T-helper 17 cell (primary cell): ENCODE measurements at places on chromosomes 12 and 14.

GRCh38 chr14:67759916-67760315 is 56.5 kb downstream of the ZFYVE26 start:
- DNase-seq: no peak

GRCh38 chr12:72676556-72676955 is 404.4 kb downstream of the TRHDE start:
- DNase-seq: no peak

DNA sequence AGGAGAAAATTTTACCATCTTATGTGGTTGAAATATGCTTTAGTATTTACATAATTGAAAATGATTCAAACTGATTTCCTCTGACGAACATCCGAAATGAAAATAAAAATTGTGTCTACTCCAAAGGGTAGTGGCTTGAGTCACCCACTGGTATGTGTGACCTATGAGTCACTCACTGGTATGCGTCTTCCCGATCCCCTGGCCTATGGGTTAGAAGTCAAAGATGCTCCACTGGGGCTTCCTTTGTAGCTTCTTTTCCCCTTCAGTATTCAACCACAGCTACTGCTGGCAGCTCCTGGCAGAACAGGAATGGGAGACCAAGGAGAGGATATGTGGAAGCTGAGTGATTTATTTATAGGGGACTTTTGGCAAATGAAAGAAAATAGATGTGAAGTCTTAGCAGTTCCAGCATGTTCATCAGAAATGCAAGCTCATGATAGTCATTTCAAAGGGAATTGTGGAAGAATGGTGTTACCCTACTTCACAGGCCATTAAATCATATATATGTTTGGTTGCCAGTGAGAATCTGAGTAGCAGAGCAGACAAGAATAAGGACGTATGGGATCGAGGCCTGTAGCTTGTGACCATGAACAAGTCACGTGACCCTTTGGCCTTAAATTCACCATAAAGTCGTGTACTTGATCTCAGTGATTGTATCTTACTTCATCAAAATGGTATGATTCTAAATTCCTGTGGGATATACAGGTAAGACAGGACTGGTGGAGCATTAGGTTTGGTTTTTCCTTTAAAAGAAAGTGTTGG is 108.3 kb downstream of the CRADD start:
- DNase-seq: no peak

DNA sequence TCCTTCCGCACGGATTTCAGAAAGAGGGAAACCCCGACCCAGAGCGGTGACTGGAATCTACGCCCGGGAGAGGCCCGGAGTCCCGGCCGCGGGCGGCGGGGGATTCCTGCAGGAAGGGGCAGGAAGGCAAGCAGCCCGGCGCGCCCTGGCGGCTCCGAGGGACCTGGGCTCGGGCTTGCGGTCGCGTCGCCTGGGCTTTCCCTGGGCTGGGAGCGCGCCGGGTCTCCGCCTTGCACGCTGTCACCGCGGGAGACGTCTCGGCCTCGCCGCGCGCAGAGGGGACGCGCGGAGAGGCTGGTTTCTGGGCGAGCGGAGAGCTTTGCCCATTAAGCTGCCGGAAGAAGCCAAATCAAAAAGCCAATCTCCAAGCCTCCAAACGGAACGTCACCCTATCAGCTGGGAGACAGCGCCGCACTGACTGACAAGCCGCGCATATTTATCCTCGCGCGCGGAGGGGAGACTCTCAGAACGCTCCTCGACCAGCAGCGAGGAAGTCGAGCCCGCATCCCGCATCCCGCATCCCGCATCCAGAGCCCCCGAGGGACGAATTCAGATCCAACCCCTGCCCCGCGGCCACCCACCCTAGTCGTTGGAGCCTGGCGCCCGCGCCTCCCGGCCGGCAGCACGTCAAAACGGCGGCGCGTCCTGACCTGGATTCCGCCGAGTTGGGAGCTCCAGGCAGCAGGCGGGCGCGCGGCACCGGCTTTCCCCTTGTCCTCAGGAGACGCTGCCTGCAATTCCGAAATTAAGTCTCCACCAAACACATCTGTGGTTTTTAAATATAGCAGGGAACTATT is at the start of gene SLC8A3:
TSS of gene SLC8A3 (minus strand) at position 293 of the 797 bp plus-strand sequence. CDS start 20,529 bp downstream, outside the sequence.
- DNase-seq: no peak

DNA sequence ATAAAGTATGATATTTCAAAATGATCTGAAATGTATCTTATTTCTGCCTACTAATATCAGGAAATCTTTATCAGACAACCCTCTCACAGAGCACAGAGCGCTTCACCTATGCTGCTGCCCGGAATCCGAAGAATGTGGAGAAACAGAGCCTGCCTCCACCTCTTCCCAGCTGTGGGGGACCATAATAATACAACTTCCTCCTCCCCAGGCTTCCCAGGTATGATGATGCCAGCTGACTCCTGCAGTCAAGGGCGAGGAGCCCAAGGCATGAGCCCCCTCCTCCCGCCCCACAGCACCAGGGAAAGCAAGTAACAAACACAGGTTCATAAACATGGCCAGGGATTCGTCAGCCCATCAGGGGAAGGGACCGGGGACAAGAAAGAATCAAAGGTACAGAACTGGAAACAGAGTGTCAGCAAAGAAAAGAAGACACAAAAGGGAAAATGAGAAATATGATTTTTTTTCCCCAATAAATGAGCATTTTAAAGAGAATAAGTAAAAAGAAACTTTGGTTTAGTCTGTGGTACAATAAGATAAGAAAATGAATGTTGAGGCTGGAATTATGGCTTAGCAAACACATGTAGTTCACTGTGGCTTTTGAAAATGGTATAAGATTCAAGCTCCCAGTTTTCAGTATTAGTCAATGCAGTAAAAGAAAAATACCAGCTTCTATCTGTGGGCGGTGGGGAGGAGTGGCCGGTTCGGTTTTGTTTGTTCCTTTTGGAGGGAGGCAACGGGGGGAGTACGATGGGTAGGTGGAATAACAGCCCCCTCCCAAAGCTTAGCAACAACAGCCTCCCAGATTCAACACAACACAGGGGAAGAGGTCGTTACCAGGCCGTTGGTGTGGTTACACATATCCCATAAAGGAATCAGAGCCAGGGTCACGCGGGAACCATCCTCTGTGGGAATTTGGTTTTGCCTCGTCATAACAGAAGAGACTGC is 68.3 kb downstream of the SETD3 start:
- no peak for DNase-seq

- DNase-seq: no peak
Measured at GRCh38 chr12:67427336-67427735, 158.2 kb downstream of the CAND1 start.

DNA sequence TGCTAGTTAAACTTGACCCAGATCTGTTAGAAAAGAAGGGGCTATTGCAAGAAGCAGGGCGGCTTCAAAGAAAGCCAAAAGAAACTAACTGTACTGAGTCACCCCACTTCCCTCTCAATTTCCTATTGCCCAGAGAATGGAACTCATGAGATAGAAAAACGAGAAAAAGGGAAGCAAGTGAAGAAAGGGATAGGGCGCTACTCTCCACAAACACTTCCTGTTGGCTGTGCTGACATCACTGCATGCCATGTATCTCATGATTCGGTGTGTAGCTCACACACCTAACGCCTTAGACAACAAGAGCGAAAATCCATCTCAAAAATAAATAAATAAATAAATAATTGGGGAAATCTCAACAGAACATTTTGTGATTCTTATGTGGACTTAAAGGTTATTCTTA is 13.0 kb upstream of the P2RX4 start:
- DNase-seq: no peak

DNA sequence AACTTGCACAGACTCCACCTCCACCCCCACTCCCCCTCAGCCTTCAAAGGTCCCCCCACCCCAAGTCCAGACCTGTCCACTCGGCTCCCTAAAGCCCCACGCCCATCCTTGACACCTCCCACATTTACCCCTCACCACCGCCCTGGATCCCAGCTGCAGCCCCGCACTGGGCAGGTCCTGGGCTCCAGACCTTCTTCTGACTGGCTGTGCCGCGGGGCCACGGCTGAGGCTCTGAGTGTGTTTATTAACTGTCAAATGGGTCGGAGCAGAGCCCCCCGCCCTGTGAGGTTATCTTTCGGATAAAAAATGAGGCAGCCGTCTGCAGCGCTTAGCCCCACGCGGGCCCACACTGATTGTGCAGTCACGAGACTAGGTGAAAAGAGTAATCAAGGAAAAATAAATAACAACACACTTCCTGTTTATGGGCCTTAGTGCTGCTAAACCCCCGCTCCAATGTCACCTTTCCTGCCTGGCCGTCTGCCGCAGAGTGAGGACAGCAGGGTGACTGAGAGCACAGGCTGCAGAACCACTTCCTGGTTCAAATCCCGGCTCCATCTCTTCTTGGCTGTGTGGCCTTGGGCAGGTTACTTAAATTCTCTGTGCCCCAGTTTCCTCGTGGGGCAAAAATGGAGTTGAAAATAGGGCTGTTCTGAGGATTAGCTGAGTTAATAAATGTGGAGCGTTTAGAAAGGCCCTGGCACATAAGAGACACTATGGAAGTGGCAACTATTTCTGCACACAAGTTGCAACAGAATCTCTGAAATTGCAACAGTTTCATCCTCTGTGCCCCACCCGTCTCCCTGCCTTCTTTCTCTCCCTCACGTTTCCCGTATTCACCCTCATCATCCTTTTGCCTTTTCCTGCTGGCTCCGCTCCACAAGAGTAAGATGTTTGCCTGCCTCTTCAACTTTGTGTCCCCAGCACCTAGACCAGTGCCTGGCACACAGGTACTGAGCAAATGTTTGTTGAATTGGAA is 9.4 kb downstream of the SETD1B start:
- DNase-seq: no peak

GRCh38 chr14:30002859-30003258 is 75.2 kb upstream of the PRKD1 start:
- no peak for DNase-seq

- no peak for DNase-seq
Measured at GRCh38 chr12:132433641-132434395, 56.1 kb upstream of the FBRSL1 start.

DNA sequence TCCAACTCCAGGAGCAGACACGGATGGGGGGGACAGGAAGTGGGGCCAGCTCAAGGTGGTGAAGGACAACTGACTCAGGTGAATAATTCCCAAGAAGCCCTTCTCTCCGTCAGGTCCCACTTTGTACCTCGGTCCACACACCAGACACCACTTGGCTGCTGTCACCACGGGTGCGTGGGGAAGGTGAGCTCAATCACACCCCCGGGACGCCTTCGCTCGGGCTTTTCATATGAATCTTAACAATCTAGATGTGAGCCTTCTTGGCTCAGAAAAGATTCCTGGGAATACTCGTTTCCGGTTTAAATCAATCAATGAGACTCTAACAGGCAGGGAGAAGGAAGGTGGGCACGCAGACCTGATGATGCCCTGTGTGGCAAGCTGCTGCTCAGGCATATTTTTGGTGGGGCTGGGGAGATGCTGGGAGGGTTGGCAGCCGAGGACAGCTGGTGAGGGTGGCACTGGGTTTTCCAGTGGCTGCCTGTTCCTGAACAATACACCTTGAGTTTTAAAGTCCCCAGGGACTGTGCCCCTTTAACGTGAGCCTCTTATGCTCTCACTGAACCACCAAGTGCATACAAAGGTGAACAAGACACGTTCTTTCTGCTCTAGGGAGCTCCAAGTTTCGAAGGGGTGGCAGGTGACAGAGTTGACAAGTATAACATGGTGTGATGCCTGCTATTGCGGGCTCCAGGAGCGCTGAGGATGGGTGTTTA is 5.1 kb downstream of the TESC start:
- DNase-seq: no peak

- no peak for DNase-seq
Measured at GRCh38 chr14:68627050-68627867, 165.6 kb downstream of the ZFP36L1 start.

DNA sequence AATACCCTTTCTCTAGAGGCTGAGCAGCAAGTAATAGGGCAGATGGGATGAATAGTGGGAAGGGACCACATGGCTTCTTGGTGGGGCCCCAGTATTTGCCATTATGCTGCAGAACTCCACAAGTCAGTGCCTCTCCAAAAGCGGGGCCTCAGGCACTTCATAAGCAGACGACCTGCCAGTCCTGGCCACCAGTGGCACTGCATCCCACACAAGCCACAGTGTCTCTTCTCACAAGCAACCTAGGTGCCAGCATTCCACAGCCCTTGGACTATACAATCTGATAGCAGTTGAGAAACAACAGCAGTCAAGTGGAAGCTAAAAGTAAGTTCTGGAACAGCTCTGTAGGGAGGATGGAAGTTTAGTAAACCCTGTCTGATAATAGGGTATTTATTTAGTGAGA is 4.2 kb upstream of the SLC8A3 start:
- no peak for DNase-seq

GRCh38 chr12:89349814-89350213 is 2.5 kb downstream of the DUSP6 start:
- DNase-seq: no peak

DNA sequence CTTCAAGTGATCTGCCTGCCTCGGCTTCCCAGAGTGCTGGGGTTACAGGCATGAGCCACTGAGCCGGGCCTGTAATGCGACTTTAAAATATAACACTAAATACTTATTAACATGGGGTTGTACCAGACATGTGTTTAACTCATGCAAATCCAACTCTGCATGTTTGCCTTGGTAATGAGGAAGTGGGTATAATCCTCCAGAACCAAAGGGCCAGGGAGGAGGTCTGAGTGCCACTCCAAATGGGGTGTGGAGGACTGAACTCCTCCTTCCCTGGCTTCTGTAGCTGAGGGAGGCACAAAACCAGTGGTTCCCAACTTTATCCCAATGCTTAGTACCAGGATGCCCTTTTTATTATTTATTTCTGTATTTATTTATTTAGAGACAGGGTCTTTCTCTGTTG is 61.6 kb upstream of the MED13L start:
- no peak for DNase-seq

GRCh38 chr12:95179011-95179410 is 38.3 kb downstream of the FGD6 start:
- DNase-seq: no peak

- no peak for DNase-seq
Measured at GRCh38 chr12:28346567-28346966, 156.3 kb downstream of the CCDC91 start.

DNA sequence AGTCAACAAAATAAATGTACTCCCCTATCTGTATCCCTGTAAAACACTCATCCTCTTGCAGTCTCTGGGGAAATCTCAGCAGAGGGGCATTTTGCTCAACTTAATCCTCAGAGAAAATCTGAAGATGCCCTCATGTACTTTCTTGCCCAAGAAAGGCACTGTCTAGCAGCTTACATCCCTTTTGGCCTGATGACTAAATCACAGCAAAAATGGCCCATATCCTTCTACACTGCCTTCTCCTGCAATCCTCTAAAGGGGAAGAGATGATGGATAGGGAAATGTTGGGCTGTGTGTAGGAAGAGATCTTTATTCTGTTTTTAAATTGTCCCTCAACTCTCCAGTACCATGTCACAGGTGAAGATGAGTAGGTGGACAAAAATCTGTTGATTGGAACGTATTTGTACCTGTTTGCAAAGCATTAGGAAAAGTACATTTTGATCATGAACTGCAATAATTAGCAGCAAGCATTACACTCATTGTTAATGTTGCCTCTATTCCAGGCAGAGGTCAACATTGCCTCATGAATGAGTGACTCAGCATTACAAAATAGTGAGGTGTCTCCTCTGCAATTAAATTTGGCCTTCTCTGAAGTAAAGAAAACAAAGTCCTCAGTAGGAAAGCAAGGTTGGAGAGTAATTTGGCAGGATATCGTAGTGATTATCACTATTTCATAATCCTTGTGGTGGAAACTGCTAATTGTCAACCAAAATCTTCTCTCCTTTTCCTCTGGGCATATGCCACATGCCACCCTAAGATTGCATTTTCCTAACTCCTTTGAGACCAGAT is 172.4 kb upstream of the CAND1 start:
- DNase-seq: no peak

GRCh38 chr12:28114488-28114887 is 75.8 kb upstream of the CCDC91 start:
- no peak for DNase-seq
